ENCODE measurements at places on chromosomes 1 and 21. TPM values are rescaled to one million over a fixed set of nuclear protein-coding genes. Genes with fewer than 3 reads are reported as not detected.

- peak; percentile 91 for DNase-seq
These were observed 52.8 kb upstream of the ZBTB40 start for GRCh38 chr1:22398656-22399420.

GRCh38 chr1:12179111-12179519 is 12.3 kb downstream of the TNFRSF1B start:
- DNase-seq, result peak; percentile 63

Gene LENEP
- not detected for total RNA-seq

DNA sequence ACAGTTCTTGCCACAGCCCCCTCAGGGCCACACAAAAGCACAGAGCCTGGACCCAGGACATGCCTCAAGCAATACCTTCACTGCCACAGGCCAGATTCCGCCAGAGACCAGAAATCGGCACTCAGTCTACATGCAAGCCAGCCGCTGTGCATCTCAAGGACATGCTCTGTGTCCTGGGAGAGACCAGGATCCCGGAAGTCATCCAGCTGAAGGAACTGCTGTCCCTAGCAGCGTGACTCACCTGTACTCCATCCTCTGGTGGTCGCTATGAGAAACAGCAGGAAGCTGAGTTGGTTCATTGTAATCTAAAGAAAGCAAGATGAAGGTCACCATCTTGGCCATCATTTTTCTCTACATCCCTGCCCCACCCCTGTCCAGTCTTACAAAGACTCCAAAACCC is 401 bp downstream of the ITLN1 start:
- DNase-seq, result peak; percentile 21

GRCh38 chr1:237219751-237220642 is 178.0 kb downstream of the RYR2 start:
- DNase-seq, result no peak

Gene RUNX3
- 2.9 TPM for total RNA-seq

DNA sequence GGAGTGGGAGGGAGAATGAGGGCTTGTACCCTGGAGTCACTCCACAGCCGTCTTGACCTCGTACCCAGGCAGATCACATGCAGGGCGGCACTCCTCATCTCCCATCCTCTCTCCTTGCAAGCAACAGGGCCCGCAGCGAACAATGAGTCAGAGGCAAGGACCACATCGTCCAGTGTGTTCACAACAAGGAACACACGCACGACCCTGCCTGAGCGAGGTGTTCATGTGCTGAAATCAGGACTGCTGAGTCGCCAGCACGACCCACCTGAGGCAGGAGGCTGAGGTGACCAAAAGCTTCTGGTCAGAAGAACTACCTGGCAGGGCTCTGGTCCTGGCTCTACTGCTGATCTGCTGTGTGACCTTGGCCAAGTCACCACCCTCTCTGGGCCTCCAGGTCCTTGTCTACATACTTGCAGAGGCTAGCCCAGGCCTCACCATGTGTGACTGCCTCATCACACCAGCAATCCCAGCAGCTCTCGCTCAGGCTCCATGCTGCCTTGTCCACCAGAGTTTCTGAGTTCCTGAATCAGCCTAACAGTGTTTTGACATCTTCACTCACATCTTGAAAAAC is 78.0 kb downstream of the SSBP3 start:
- no peak for DNase-seq

DNA sequence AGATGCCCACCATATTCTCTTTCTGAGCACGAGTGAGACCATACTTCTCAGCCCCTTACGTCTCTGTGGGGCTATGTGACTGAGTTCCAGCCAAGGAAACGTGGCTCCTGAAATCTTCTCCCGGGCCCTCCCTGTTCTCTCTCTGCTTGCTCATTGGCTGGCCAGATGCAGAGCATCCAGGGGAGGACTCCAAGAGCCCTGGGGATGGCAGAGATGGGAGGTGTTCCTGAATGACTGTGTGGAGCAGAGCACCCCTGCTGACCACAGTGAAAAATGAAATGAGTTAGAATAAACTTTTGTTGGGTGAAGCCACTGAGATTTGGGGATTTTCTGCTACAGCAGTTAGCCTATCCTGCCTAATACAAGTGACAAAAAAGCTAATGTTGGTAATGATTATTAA is 23.8 kb downstream of the KIAA0040 start:
- DNase-seq, result peak; percentile 20

DNA sequence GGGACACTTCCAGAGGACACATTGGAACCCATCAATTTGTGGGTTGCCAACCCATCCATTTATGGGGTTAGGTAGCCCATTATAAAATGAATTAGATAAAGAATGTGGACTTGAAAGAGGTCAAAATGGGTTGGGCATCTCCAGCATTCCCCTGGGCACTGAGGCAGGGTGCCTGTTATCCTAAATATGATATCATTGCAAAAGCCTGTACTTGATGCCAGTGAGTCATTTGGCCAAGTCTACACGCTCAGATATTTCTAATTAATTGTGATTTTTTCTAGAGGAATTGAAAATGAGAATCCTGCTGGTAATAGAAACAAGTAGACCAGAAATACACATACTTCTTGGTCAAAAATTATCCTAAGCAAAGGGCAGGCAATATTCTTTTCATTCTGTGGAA is 21.9 kb upstream of the NBL1 start:
- DNase-seq, result no peak

DNA sequence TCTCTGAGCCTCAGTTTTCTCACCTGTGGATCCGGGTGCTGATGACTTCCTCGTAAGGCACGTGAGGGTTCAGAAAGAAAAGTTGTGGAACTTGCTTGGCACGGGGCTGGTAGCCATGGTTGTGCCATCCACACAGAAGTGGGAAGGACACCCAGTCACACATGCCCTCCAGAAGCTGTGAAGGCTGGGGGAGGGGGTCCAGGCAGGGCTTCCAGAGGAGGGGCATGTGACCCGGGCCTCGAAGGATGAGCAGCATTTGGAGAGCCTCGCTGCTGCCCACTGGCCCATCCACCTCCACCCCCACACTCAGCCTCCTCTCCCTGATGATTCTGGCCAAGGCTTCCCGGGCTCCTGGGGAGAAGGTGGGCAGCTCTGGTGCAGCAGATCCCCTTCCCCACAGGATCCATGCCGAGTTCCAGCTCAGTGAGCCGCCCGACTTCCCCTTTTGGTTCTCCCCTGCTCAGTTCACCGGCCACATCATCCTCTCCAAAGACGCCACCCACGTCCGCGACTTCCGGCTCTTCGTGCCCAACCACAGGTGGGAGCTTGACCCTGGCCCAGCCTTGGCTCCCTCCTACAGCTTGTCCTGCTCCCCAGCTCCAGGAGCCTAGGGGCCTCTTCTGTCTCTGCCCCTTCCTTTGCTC is 9.4 kb downstream of the SELENON start:
- no peak for DNase-seq

DNA sequence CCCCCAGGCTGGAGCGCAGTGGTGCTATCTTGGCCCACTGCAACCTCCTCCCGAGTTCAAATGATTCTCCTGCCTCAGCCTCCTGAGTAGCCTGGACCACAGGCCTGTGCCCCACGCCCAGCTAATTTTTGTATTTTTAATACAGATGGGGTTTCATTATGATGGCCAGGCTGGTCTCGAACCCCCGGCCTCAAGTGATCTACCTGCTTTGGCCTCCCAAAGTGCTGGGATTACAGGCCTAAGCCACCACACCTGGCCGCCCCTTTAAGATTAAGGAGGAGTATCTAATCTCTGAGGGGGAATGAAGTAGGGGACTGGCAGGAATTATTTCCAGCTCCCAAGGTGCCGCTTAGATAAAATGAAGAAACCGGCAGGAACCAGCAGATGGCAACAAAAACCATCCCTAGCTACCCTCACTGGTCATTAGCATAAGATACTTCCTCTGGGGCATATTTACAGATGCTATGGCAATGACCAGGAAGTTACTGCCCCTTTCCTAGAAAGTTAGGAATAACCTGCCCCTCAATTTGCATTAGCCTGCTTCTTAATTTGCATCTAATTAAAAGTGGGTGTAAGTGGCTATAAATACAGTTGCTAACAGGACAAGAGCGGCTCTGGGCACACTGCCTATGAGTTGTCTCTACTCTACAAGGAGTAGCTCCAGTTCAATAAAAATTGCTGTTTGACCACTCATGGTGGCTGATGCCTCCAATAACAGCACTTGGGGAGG is 7.1 kb upstream of the NSUN4 start:
- peak; percentile 34 for DNase-seq

Gene FAM167B
- total RNA-seq, result 0.56 TPM

DNA sequence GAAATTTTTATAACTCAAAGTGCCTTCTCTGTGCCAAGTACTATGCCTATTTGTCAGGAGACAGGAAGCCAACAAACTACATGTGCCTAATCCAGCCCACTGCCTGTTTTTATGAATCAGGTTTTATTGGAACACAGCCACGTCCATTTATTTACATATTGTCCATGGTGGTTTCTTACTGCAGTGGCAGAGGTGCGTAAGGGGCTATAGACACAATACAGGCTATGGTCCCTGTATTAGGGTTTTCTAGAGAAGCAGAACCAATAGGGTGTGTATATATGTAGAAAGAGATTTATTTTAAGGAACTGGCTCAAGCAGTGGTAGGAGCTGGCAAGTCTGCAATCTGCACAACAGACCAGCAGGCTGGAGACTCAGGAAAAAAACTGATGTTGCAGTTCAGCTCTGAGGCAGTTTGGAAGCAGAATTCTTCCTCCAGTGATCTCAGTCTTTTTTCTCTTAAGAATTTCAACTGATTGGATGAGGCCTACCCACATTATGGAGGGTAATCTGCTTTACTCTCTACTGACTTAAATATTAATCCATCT is 15.4 kb downstream of the PPIE start:
- no peak for DNase-seq

DNA sequence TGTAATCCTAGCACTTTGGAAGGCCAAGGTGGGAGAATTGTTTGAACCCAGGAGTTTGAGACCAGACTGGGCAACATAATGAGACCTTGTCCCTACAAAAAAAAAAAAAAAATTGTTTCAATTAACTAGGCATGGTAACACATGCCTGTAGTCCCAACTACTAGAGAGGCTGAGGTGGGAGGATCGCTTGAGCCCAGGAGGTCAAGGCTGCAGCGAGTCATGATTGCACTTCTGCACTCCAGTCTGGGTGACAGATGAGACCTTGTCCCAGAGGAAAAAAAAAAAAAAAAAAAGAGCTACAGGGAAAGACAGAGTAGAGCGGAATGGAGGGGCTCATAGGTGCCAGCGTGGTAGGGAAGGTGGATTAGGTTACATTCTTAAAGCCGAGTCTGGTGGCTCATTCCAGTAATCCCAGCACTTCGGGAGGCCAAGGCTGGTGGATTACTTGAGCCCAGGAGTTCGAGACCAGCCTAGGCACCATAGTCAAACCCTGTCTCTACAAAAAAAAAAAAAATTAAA is 21.0 kb upstream of the PADI6 start:
- no peak for DNase-seq

Gene THEM5
- total RNA-seq, result not detected

Gene KLF17
- not detected for total RNA-seq

DNA sequence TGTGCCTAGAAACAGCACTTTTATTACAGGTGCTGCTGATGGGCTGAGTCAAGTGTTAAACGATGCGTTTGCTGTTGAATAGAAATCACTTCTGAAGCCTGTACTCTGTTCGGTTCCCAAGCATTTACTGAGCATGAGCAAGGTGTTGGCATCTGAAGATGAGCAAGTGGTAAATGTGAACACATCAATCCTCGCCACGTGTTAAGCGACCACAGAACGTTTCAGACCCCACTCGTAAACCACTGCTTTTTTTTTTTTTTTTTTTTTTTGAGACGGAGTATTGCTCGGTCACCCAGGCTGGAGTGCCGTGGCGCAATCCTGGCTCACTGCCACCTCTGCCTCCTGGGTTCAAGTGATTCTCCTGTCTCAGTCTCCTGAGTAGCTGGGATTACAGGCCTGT is 241.2 kb downstream of the SETD4 start:
- no peak for DNase-seq

DNA sequence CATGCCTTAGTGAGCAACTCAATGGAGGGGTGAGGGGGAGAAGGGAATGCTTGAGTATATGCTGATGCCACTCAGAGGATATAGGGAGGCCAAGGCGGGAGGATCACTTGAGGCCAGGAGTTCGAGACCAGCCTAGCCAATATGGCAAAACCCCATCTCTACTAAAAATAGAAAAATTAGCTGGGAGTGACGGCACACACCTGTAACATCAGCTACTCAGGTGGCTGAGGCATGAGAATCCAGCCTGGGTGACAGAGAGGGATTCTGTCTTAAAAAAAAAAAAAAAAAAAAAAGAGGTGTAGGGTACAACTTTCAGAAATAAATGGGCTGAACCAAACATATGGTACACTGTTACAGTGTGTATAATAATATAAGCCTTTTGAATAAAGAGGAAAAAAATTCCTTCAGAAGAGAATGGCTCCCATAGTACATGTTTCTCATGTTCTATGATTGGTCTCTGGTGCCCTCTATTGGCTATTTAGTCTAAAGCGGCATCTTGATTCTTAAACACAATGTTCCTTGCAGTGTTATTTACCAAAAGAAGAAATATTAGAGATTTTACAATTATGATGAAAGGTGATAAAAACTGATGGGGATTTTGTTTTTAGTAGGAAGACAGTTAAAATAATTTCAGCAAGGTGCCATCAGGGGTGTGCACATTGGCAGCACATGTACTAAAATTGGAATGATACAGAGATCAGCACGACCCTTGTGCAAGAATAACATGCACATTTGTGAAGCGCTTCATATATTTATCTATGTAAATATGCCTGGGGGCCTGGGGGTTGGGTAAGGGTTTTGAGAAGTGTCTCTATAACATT is 109.8 kb downstream of the PATJ start:
- DNase-seq, result peak; percentile 59

Gene S100A9
- total RNA-seq, result 0.74 TPM

Gene PLEKHG5
- total RNA-seq, result 1.6 TPM

GRCh38 chr1:170041423-170042192 is 32.9 kb downstream of the KIFAP3 start:
- DNase-seq, result no peak

Gene KIF26B
- total RNA-seq, result 14.7 TPM

DNA sequence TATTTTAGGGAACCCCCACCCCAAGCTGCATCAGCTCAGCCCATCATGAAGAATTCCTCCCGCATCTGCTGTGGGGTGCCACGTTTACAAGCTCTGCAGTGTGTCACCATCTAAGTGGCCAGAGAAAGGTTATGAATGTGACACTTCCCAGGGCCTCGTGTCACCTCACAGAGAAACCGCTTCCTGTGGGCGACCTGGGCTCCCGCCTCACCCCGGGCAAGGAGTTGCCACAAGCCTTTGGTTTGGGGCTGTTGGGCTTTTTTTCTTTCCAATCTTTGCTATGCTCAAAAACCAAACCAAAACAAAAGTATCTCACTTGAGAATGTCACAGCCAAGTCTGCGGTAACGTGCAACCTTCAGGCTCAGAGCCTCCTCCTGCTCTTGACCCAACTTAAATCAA is 82.1 kb upstream of the ARHGEF16 start:
- no peak for DNase-seq

DNA sequence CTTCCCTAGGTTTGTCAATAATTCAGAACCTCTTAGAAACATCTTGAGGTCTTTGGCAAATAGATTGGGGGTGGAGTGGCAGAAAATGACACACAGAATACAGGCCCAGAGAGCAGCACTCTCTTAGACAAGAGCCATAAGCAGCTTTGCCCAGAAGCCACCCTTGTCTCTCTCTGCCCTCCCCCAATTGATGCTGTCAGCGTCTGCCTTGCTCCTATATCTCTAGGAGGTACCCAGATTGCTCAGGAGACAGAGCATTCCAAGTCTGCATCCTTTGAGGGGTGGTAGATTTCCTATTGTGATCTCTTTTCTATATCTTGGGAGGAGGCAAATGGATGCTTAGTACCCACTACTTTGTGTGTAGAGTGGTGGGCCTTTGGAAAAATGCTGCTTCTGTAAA is 1.8 kb downstream of the RGL1 start:
- DNase-seq, result no peak

Gene SPATA45
- 0.75 TPM for total RNA-seq

All from H4 (cell line).